Osteoblast (primary cell): ENCODE measurements at places on chromosomes 5 and 9. TPM values are rescaled to one million over a fixed set of nuclear protein-coding genes. Genes with fewer than 3 reads are reported as not detected.

Gene CCL21
- not detected in 2 replicates for total RNA-seq

Gene IFNA21
- total RNA-seq: not detected in 2 replicates

Gene TAF11L13
- not detected in 2 replicates for total RNA-seq

GRCh38 chr9:89404074-89404473, 85.8 kb downstream of the SECISBP2 start:
- H3K27me3 ChIP-seq: no peaks in the 10 kb centered on the region
- no peak overlapping the region for H3K4me3 ChIP-seq
- H3K36me3 ChIP-seq: no peaks in the 10 kb centered on the region
- H3K27ac ChIP-seq: no peak overlapping the region
- peak; percentile 66 for DNase-seq
- H3K4me1 ChIP-seq: no peaks in the 10 kb centered on the region

GRCh38 chr9:20292002-20292401, 330.3 kb downstream of the MLLT3 start:
- DNase-seq: no peak
- H3K4me3 ChIP-seq: no peak overlapping the region
- H3K27ac ChIP-seq: no peak overlapping the region
- H3K27me3 ChIP-seq: no peaks in the 10 kb centered on the region

DNA sequence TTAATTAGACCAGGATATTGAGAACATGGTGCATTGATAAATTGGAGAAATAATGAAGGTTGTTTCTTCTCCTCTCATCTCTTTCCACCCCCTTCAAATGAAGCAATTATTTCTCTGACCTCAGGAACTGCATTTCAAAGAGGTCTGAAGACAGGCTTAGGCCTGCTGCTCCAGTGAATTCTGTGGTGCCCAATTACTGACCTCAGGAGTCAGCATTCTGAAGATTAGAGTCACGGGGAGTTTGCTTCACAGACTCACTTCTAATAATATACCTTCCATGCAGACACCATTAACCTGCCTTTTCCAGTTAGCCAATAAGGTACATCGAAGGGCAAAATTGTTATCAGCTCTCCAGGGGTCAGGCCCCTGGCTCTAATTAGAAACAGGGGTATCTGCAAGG, 270.9 kb downstream of the GAS1 start:
- no peaks in the 10 kb centered on the region for H3K36me3 ChIP-seq
- no peaks in the 10 kb centered on the region for H3K4me1 ChIP-seq
- H3K27ac ChIP-seq: no peak overlapping the region
- H3K4me3 ChIP-seq: no peak overlapping the region
- DNase-seq: no peak

DNA sequence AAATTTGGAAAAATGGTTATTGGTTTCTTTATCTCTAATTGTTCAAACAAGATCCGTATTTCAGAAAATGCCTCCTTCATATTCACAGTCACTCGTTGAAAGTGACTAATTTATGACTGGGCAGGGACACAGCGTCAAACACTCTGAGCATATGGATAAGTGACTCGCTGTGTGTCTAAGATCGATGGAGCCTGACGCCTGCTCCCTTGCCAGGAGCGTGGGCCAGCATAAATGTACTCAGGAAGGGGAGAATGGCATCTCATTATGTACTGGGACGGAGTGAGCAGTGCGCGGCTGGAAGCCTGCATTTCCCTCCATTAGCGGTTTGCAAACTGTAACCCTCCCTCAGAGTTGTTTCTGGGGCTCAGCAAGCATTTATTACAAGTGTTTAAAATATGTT, 79.8 kb upstream of the CAST start:
- H3K4me3 ChIP-seq: peak overlapping the region; percentile 59
- no peak for DNase-seq
- H3K36me3 ChIP-seq: no peaks in the 10 kb centered on the region
- H3K27me3 ChIP-seq: no peaks in the 10 kb centered on the region

DNA sequence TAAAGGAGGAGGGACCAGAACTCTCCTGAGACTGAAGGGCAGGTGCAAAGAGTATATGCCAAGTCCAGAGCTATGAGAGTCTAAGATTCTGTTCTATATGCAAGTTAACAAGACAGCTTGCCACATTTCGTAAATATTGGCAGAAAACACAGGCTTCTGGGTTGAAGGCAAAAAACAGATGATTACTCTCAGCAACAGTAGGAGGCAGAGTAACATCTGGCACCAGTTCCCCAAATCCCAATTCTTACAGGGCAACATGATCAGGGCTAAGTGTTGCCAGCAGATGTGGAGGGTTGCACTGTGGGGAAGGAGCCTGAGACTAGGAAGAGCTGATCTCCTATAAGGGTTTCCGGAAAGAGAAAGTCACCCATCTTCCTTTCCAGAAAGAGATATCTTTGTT, 179.4 kb downstream of the PJA2 start:
- peaks cover 5% of the 10 kb centered on the region for H3K27me3 ChIP-seq
- no peak overlapping the region for H3K4me3 ChIP-seq
- DNase-seq: no peak
- no peaks in the 10 kb centered on the region for H3K4me1 ChIP-seq
- H3K36me3 ChIP-seq: no peaks in the 10 kb centered on the region
- H3K27ac ChIP-seq: no peak overlapping the region

- H3K27me3 ChIP-seq: no peaks in the 10 kb centered on the region
- H3K4me1 ChIP-seq: peaks cover 8% of the 10 kb centered on the region
- no peaks in the 10 kb centered on the region for H3K36me3 ChIP-seq
- H3K27ac ChIP-seq: peak overlapping the region; percentile 81
- peak; percentile 62 for DNase-seq
These were observed 468.2 kb upstream of the MEF2C start for GRCh38 chr5:89351222-89351621.

DNA sequence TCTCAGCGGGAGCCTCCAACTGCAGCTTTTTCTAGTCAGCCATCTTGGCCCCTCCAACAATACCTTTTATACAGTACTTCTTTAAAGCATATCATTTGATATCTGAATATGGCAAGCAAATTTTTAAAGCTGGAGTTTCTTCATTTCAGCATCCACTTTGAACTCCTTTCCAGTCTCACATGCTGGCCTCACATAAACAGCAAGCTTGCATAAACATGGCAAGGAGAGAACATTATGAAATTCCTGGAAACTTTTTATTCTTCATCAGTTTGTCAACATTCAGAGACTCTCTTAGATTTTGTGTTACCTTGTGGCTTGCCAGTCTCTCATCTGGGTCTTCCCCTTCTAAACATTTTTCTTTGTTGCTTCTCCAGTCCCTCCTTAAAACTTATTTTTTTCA, 745.3 kb downstream of the NR2F1-AS1 start:
- no peak overlapping the region for H3K4me3 ChIP-seq
- no peaks in the 10 kb centered on the region for H3K27me3 ChIP-seq
- H3K27ac ChIP-seq: no peak overlapping the region
- H3K4me1 ChIP-seq: peaks cover 17% of the 10 kb centered on the region
- H3K36me3 ChIP-seq: no peaks in the 10 kb centered on the region
- no peak for DNase-seq

GRCh38 chr9:98132158-98132557, 13.1 kb upstream of the TRIM14 start:
- H3K27me3 ChIP-seq: peaks cover 8% of the 10 kb centered on the region
- H3K27ac ChIP-seq: no peak overlapping the region
- no peak overlapping the region for H3K4me3 ChIP-seq
- DNase-seq: no peak
- no peaks in the 10 kb centered on the region for H3K4me1 ChIP-seq
- no peaks in the 10 kb centered on the region for H3K36me3 ChIP-seq

DNA sequence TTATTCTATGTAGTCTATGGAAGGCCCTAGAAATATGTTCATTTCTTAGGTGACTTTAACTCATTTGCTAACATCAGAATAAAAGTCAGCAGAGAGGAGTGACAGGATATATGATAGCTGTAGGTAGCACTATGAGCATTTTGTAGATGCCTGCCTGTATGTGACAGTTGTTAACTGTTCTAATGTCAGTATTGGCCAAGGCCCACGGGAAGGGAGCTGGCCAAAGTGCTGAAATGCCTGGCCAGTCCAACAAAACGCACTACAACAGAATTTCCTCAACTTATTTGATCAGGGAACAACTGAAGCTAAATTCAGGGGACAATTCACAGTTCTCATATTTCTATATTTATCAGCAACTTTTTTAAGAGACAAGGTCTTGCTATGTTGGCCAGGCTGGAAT, 20.8 kb downstream of the SV2C start:
- no peak overlapping the region for H3K4me3 ChIP-seq
- no peak for DNase-seq
- no peak overlapping the region for H3K27ac ChIP-seq
- H3K4me1 ChIP-seq: no peaks in the 10 kb centered on the region
- no peaks in the 10 kb centered on the region for H3K36me3 ChIP-seq

DNA sequence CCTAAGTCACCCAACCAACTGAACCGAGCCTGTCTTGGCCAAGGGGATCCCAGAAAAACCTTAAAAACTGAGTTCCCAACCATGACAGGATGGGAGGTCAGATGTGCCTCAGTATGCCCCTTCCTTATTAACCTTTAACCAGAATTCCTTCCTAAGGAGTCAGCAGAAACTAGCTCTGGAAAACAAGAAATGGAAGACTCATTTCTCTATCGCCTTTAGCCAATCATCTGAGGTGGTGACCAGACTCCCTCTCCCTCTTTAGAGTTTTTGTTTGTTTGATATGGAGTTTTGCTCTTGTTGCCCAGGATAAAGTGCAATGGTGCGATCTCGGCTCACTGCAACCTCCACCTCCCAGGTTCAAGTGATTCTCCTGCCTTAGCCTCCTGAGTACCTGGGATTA, 37.5 kb downstream of the SLC28A3 start:
- no peak overlapping the region for H3K4me3 ChIP-seq
- H3K36me3 ChIP-seq: no peaks in the 10 kb centered on the region
- DNase-seq: no peak
- no peak overlapping the region for H3K27ac ChIP-seq

DNA sequence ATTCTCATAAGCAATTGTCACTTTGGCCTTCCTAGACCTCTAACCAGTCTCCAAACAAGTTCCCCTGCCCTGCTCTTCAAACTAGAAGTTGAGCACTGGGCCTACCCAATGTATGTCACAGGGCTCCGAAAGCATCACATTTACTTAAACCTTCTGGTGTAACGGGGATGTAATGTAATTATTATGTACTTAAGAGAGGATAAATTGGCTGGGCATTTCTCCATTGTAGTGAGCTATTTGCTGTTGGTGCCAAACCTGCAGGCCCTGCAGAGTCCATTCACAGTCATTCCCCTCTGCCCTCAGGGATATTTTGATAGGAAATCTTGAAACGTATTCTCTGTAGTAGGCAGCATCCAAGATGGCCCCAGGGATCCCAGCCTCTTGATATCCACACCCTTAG, 64.2 kb upstream of the GNE start:
- H3K4me1 ChIP-seq: no peaks in the 10 kb centered on the region
- no peaks in the 10 kb centered on the region for H3K27me3 ChIP-seq
- H3K36me3 ChIP-seq: no peaks in the 10 kb centered on the region
- no peak overlapping the region for H3K4me3 ChIP-seq
- peak; percentile 6 for DNase-seq
- H3K27ac ChIP-seq: no peak overlapping the region

DNA sequence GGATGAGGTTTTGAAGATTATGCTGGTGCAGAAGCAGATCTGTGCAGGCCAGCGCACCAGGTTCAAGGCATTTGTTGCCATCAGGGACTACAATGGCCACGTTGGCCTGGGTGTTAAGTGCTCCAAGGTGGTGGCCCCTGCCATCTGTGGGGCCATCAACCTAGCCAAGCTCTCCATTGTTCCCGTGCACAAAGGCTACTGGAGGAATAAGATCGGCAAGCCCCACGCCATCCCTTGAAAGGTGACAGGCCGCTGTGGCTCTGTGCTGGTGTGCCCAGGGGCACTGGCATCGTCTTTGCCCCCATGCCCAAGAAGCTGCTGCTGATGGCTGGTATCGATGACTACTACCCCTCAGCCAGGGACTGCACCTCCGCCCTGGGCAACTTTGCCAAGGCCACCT, 142.5 kb downstream of the SPATA31D1 start:
- DNase-seq: peak; percentile 59
- H3K27ac ChIP-seq: no peak overlapping the region
- peaks cover 13% of the 10 kb centered on the region for H3K4me1 ChIP-seq

GRCh38 chr5:113186061-113186460, 209.5 kb downstream of the DCP2 start:
- peaks cover 6% of the 10 kb centered on the region for H3K27me3 ChIP-seq
- peaks cover 3% of the 10 kb centered on the region for H3K4me1 ChIP-seq
- no peak overlapping the region for H3K4me3 ChIP-seq
- no peak for DNase-seq
- no peak overlapping the region for H3K27ac ChIP-seq

DNA sequence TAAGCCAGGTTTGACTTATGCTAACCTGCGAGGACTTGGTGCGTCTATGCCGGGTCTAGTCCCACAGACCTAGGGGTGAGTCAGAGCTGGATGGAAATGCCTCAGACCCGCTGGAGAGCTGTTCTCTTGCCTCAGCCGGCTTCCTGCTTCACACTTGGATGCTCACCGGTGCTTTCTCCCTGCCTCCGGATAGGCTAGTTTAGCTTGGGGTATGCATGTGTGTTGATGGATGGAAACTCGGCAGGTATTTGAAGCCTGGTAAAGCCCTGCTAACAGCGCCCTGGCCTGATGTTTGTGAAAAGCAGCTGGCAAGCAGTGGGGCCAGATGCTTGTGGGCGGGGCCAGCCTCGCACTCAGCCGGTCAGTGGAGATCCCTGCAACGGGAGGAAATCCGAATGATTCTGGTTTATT, 29.3 kb downstream of the PRRC2B start:
- H3K4me1 ChIP-seq: peaks cover 43% of the 10 kb centered on the region
- H3K36me3 ChIP-seq: peaks cover 3% of the 10 kb centered on the region
- H3K4me3 ChIP-seq: peak overlapping the region; percentile 2
- peak overlapping the region; percentile 55 for H3K27ac ChIP-seq

GRCh38 chr5:178234750-178235587, 2.4 kb upstream of the PHYKPL start:
- no peak overlapping the region for H3K4me3 ChIP-seq
- H3K4me1 ChIP-seq: peaks cover 24% of the 10 kb centered on the region
- peaks cover 3% of the 10 kb centered on the region for H3K36me3 ChIP-seq
- no peak overlapping the region for H3K27ac ChIP-seq

GRCh38 chr9:122125509-122126330, 32.6 kb upstream of the TTLL11 start:
- no peaks in the 10 kb centered on the region for H3K27me3 ChIP-seq
- H3K27ac ChIP-seq: no peak overlapping the region
- peak; percentile 90 for DNase-seq

DNA sequence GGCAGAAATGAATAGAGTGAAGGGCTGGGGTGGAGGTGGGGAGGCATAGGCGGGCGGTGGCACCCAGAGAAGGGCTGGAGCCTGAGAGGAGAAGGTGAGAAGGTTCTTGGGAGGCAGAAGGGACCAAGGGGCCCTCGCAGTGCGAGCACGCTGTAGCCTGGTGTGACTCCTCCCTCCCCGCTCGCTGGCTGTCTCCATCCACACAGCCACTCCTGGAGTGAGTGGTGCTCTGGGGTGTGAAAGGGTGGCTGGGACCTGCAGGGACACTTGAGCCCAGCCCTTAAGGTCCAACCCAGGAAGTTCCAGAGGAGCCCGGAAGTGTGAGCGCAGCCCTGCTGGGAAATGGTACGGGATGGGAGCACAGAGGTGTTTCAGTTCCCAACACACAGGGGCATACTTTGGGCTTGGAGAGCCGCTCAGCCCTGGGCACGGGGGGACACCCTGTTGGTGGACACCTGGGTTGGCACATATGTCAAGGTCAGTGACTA, 9.3 kb upstream of the SCGB3A1 start:
- peaks cover 3% of the 10 kb centered on the region for H3K27me3 ChIP-seq
- H3K4me3 ChIP-seq: no peak overlapping the region
- peak; percentile 79 for DNase-seq
- H3K36me3 ChIP-seq: no peaks in the 10 kb centered on the region
- H3K27ac ChIP-seq: no peak overlapping the region
